ENCODE measurements at places on chromosomes 1 and 21.

DNA sequence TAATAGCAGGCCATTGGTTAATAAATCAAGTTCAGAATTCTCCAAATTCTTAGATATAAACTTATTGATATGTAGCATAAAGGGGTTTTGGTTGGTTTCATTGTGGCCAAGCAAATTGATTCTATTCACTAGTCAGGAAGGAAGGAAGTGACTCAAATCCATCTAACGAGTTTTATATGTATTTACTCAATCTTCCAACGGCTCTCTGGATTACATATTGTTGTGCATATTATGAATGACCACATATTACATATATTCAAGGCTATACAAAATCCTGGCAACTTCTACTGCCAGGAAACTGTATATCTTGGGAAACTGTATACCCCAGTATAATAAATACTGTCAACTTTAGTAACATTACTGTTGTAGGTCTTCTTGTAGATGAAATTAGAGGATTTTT, 20.1 kb upstream of the PDE4B start:
- DNase-seq, result no peak

DNA sequence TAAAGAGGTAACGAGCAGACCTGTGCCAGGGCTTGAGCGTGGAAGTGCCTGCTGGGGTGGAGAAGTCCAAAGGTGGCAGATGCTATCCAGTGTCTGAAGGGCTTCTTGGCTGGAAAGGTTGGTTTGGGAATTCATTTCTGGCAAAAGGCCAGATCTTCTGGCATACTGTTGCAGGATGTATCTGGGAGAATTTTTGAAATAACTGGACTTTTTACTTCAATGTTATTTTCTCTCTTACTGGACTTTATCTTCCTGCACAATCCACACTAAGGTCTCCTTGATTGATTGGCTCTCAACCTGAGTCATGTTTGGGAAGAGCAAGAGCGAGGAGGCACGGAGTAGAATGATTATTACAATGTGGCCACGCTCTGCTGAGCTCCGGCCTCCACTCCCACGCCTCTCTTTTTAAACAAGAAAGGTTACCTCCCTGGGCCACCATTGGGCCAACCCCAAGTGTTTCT, 278.4 kb downstream of the TM2D1 start:
- no peak for DNase-seq

- DNase-seq, result no peak
These were observed 4.8 kb upstream of the ZNF691 start for GRCh38 chr1:42841440-42842147.

- DNase-seq, result no peak
These were observed 631.8 kb downstream of the AJAP1 start for GRCh38 chr1:5286244-5286643.

Data from stimulated activated CD8-positive, alpha-beta memory T cell treated with anti-CD3 and anti-CD28 coated beads, Interleukin-2, amount 100 ng/mL, for 1 hour (primary cell).